ENCODE measurements at places on chromosomes 13 and 19.

DNA sequence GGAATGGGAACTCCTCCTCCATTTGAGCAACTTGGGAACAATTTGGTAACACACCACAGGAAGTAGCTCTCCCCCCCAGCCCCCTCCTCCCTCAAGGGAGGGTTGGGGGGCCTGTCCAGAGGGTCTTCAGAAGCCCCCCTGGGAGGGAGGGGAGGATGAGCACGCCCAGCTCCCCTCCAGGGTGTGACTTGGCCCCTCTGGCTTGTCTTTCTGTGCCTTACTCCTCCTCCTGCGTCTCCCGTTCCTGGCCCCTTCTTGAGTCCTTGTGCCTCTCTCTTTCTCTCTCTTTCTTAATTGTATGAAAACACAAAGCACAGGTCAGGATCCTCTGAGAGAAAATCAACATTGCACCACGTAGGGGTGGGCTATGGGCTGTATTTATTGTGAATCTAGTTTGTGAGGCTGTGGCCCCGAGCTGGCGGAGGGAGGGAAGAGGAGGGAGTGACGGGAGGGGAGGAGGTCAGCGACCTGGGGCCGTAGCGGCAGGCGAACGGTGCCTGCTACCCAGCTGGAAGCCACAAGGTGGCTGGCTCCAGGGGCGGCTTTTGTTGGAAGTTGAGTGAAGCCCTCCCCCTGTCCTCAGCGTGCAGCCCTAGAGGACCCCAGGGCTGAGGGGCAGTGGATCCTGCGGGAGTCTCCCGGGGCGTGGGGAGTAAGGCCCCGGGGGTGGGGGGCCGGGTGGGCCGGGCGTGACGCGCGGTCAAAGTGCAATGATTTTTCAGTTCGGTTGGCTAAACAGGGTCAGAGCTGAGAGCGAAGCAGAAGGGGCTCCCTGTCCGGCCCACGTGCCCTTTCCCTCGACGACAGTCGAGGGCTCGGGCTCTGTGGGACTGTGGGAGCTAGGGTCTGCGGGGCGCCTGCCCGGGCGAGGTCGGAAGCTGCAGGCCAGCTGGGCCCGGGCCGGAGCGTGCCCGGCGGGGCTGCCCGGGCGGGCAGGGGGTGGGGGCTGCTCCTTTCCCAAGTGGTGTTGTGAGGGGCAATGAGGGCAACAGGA, 6.4 kb downstream of the LYL1 start:
- DNase-seq: peak; percentile 81

- peak; percentile 63 for DNase-seq
These were observed 20.6 kb downstream of the BRSK1 start for GRCh38 chr19:55304279-55304978.

DNA sequence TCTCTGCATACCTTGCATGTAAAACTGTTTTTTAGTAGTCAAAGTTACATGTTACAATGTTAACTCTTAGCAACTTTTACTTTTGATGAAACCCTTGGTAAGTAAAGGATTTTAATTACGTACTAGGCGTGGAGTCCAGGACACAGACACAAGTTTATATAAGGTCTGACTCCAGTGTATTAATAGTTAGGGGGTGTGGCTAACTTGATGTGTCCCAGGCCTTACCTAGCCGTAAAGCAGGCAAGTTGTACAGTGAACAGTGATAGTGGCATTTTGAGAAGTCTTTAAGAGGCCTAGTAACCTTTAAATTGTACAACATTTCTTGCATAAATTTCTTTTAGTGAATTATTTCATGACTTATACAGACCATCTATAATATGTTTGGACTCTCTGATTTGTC, 5.9 kb downstream of the ZNF714 start:
- DNase-seq: no peak

DNA sequence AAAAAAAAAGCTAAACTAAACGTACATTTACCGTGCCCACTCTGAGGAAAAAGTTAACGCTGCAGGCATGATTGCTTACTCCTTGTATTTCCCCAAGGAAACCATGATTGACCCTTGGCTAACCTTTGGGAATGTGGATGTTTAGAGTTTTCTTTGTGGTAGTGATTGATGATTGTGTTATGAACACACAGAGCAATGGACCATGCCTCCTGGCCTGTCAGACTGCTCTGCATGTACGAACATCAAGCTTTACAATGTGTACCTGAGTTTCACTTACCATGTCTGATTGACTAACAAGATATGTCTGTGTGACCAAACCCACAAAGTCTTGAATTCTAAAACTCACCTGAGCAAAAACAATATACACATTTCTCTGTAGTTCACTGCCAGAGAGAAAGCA, 35.1 kb downstream of the MYCBP2 start:
- DNase-seq: no peak

DNA sequence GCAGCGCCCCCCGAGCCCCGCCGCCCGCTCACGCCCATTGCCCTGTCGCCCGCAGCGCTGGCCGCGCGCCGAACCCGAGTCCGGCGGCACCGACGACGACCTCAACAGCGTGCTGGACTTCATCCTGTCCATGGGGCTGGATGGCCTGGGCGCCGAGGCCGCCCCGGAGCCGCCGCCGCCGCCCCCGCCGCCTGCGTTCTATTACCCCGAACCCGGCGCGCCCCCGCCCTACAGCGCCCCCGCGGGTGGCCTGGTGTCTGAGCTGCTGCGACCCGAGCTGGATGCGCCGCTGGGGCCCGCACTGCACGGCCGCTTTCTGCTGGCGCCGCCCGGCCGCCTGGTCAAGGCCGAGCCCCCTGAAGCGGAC, 518 bp downstream of the KLF2 start:
- no peak for DNase-seq

DNA sequence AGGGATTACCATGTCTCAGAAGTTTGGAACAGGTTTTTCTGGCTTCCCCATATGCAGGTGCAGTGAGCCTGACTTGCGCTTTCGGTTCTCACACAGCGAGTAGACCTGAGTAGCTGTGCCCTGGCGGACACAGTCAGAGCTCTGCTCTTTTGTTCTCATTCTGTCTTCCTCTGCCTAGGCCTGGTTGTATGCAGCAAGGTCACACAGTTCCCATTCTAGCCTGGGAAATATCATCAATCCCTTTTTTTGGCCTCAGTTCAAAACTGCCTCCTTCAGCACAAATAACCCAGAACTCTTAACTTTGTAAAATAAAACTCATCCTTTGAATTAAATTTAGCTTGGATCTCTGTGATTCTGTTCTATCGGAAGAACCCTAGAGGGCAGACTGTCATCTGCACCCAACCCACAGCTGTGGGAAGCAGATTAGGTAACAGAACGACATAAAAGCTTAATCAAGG, 10.2 kb downstream of the OXGR1 start:
- peak; percentile 65 for DNase-seq

DNA sequence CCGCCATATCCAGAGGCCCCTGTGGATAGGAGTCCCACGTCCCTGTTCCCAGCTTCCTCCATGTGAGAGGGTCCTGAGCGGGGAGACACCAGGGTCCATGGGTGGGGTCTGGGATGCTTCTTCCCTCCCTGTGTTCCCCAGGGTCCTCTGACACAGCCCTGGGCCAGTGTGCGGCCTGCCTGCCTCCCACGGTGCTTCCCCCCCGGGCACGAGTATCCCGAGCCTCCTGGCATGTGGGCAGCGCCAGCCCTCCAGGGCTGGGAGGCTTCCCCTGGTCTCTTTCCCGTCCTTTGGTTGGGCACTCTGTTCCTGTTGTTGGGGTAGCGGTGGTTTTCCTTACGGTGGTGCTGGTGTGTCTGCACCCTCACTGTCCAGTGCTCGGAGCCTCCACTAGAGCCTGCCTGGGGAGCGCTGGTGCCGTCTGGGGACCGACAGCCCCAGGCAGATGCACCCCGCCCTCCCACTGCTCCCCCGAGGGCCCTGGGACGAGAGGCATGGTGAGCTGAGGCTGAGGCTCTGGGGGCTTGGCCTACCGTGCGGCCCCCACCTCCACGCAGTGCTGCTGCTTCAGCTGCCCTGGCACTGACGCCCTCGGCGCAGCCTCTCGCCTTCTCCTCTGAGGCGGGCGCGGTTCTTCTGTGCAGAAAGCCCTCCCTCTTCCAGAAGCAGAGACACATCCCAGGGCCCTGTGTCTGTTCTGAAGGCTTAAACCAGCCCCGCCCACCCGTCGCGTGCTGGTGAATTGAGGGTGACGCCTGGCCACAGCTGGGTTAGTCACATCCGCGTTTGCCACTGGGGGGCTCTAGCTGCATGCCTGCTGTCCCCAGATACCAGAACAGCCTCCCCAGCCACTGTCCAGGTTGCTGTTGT, 27.9 kb downstream of the PLEKHJ1 start:
- no peak for DNase-seq

DNA sequence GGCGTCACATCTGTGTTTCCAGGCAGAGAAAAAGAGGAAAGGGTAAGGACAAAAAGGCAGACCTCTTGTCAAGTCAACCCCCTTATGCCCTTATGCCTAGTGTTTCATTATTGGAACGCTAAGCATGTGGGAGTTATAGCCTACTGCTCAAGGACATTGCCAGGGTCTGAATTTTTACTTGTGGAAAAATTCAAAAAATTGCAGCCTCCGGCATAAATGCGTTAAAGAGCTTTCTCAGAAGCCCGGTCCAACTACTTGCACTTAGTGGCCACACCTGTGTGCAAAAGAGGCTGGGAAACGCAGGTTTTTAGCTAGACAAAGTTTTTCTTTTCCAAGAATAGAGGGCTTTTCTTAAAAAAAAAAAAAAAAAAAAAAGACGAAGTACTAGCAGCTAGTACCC, 139.8 kb downstream of the DPF1 start:
- DNase-seq: no peak

DNA sequence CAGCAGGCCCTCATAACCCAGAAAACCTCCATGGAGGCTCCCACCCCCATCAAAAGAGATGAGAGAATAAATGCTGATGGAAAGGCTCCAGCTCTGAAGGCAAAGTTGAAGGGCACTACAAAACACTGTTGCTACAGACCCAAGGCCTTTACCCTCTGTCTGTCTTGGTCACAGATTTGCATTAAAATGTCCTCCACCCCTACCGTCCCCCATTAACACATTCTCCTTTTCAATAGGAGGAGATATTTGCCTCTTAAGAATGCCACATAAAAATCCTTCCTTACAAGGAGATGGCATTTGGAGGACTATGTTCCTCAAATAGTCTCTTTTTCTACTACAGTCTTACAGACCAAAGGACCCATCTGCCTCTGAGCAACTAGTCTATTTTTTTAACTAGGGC, 361.5 kb downstream of the ENOX1 start:
- DNase-seq: no peak

DNA sequence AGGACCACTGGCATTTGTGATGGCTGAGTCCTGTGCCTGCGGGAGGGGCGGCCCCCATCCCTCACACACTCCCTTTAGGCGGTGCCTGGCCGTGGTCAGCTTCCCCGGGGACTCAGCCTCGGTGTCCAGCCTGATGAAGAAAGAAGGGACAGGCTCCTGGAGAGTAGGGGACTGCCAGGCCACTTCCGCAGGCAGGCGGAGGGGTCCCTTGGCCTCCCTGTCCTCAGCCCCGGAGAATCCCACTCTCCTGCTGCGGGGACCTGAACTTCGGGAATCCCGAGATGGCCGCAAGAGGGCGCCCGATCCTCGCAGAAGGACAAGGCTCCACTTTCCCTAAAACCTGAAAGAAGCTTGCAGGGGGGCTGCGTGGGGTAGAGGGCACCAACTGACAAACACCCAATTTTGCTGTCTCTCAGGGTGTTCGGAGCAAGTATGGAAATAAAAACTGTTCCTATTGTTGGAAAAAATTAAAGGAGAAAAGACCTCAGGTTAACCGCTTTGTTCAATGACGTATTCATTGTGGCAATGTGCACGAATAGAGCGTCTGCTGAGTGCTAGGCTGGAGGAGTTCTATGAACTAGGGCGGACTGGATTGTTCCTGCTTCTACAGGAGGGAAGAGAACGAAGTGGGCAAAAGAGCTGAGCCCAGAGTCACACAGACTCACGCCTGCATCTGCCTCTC, 297.3 kb downstream of the ZNF536 start:
- peak; percentile 60 for DNase-seq

- no peak for DNase-seq
These were observed 8.6 kb upstream of the EPSTI1 start for GRCh38 chr13:43000676-43001075.

- DNase-seq: no peak
These were observed 154.5 kb upstream of the SOX1 start for GRCh38 chr13:111912453-111912866.

All from OCI-M1 (cell line).